GM04503 (cell line): ENCODE measurements at places on chromosomes 3 and 15.

DNA sequence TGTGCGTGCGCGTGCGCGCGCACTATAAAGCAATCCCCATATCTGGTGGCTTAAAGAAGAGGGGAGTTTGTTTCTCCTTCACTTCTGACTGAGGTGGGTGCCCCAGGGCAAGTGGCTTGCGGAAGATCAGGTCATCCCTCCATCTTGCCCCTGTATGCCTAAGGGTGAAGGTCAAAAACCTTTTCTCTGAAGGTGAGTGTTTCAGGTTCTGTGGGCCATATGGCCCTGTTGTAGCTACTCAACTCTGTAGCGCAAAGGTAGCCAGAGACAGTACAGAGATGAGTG is 5.5 kb downstream of the ABTB1 start:
- DNase-seq, result no peak

DNA sequence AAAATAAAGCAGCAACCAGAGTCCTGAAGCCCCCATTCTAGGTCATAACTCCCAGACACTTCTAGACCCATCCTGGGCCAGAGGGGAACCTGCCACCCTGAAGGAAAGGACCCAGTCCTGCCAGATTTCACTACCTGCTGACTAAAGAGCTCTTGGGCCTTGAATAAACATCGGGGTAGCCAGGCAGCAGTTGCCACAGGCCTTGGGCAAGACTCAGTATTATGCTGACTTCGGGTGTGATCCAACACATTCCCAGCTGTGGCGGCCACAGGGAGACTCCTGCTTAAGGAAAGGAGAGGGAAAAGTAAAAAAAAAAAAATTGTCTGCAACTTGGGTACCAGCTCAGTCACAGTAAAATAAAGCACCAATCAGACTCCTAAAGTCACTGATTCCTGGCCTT is 23.8 kb downstream of the NEDD4 start:
- no peak for DNase-seq

- no peak for DNase-seq
Observed at GRCh38 chr3:8279476-8279875, 222.1 kb upstream of the LMCD1 start.

DNA sequence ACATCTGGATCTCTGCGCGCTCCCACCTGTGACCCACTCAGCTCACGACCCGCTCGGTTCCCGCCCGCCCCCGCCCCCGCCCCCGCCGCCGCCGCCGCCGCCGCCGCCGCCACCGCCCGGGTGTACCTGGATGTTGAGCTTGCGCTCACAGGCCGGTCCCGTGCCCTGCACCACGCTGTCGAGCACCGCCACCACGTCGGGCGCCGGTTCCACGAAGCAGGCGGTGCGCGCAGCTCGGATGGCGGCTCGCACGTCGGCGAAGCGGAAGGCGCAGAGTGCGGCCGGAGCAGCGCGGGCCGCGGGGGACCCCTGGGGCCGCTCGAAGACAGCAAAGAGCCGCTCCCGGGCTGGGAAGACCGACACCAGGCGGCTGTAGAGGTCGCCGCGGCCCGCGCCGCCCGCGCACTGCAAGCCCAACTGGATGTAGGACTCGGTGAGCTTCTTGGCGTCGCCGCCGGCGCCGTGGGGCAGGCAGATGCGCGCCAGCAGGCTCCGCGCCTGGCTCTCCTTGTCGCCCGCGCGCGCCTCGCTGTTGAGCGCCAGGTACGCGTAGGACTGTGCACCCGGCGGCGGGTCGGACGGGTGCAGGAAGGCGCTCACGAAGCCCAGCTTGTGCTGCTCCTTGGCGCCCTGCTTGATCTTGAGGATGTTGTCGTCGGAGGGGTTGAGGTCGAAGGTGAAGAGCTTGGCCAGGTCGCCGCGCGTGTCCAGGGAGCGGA is 1.1 kb downstream of the PLXND1 start:
- DNase-seq, result no peak

GRCh38 chr3:161531930-161532329 is 35.3 kb downstream of the OTOL1 start:
- DNase-seq, result no peak

DNA sequence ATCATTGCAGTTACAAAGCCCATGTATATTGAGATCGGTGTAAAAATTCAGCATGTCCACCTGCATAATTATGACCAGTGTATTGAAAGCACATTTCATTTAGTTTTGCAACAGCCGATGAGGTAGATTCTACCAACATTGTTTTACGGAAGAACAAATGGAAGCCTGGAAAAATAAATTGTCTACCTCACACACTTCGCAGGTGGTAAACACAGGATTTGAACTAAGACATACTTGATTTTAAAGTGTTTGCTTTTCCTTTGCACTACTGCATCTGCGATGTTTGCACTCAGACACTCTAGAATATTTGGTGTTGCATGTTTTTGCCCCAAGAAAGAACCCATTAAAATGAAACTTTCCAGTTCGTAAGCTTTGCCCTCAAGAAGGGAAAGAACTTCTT is 148.4 kb downstream of the PGPEP1L start:
- no peak for DNase-seq

GRCh38 chr15:57138349-57138788 is 219.9 kb downstream of the TCF12 start:
- no peak for DNase-seq

DNA sequence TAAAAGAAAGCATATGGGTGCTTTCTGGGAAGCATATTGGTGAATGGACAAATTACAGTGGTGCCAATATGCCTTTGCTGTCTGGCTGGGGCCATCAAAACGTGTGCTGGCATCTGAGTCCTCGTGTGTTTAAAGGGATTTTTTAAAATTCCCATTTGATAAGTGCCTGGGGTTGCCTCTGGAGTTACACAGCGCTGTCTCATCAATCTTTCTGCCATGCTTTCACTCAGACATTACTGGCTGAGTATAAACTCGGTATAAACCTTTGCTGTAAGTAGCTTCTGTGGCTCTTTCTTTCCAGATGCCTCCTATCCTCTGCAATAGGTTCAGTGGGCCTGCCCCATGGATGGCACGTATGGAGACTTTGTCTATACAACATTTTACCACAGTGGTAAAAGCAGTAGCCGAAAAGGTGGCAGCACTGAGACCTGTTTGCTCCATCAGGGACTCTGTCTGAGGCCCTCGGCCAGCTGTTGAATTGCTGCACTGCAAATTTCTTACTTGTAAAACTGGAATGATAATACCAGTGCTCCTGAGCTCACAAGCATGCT is 195.5 kb downstream of the LPP start:
- no peak for DNase-seq

DNA sequence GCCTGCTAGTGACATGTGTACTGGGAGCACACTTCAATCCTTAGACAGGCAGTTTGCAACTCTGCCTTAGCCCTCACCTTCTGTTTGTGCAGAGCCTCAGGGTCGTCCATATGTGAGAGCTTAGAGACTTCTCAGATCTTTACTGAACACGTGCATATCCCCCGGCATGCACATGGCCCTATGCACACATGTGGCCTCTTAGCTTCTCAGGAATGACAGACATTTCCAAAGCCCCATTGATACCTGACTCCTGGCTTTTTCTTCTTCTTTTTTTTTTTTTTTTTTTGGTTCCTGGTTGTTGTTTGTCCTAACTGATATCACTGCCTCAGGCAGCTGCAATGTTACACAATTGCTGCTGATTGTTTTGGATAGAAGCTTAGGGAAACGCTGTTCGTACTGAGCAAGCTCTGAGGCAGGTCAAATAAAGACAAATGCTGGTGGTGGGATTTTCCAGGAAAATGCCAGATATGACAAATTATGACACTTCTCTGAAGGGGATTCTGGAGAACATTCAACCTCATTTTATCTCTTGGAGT is 107.2 kb upstream of the RGMA start:
- DNase-seq, result no peak

DNA sequence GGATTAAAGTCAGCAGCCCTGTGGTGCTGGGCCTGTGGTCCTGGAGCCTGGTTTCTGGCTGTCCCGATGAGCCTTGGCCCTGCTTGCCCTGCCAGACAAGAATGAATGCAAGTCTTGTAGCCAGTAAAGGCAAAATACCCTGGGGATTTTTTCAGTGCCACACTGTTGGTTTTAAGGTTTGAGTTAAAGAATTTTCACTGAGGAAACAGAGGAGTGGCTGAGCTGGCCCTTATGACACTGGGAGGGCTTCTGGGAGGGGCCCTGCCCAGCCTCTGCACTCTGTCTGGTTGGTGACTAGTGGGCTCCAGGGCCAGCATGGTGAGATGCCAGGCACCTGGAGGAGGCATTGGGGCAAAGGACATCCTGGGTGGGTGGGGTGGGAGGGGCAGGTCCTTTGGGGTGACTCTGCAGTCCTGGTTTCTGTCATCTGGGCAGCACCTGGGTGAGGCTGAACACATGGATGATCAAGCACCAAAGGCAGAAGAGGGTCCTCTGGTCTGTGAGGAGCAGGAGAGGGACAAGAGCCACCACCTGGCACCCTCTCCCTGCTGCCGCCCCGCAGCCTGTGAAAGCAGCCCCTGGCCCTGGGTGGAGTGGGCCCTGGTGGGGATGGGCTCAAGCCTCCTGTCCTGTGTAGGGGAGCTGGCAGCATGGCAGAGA is 12.5 kb upstream of the PLA2G4E start:
- DNase-seq, result no peak

- DNase-seq, result no peak
Observed at GRCh38 chr3:111662907-111663306, 67.8 kb upstream of the ZBED2 start.

DNA sequence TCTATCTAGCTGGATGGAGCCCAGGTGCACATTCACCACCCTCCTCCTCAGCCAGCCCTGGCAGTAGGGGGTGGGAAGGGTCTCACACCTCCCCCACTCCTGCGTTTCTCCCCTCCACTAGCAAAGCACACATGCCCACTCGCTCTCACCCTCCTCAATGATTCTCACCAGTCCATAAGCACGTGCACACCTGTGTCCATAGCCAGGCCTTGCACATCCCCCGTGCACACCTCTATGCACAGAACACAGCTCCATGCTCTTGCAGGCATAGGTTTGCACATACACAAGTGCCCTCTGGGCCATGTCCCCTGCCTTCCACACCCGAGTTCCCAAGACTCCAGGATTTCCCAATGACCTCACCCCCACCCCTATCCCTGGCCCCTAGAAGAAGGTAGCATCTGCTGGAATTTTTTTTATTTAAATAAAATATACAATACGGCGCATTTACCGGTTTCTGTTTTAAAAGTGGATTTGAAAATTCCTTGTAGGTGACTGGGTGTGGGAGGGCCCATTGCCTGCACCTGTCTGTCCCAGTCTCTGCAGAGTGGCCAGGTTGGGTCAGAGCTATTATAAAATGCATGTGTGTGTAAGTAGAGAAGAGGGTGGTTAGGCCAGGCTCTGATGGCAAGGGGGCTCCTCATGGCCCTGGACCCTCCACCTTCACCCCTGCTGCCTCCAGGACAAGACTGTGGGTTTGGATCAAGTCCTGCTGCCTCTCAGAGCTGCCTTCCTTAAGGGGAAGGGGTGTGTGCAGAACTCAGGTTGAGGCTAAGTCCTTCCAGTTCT is 49.1 kb downstream of the HCN4 start:
- no peak for DNase-seq

- no peak for DNase-seq
Observed at GRCh38 chr3:181549266-181549665, 162.5 kb upstream of the SOX2 start.

DNA sequence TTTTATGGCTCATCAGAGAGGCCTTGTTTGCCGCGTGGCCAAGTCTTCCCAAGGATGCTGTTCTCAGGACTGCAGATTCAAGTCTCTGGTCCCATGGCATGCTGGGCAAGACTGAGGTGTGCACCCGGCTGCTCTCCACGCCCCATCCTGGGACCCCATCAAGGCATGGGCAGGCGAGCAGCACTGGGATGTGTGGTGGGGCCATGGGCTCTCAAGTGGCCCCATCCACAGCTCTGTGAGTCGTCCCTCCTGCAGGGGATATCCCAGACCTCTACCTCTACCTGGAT is 13.1 kb upstream of the GP9 start:
- DNase-seq, result no peak

- DNase-seq, result no peak
Observed at GRCh38 chr15:74937272-74937589, 642 bp downstream of the COX5A start.

GRCh38 chr3:64551697-64552096 is 136.1 kb downstream of the ADAMTS9 start:
- DNase-seq, result no peak

- DNase-seq, result no peak
Observed at GRCh38 chr3:17911986-17912760, 169.7 kb upstream of the TBC1D5 start.

GRCh38 chr15:89299896-89300295 is 34.7 kb downstream of the POLG start:
- no peak for DNase-seq
